ENCODE measurements at places on chromosomes 2 and 18.

DNA sequence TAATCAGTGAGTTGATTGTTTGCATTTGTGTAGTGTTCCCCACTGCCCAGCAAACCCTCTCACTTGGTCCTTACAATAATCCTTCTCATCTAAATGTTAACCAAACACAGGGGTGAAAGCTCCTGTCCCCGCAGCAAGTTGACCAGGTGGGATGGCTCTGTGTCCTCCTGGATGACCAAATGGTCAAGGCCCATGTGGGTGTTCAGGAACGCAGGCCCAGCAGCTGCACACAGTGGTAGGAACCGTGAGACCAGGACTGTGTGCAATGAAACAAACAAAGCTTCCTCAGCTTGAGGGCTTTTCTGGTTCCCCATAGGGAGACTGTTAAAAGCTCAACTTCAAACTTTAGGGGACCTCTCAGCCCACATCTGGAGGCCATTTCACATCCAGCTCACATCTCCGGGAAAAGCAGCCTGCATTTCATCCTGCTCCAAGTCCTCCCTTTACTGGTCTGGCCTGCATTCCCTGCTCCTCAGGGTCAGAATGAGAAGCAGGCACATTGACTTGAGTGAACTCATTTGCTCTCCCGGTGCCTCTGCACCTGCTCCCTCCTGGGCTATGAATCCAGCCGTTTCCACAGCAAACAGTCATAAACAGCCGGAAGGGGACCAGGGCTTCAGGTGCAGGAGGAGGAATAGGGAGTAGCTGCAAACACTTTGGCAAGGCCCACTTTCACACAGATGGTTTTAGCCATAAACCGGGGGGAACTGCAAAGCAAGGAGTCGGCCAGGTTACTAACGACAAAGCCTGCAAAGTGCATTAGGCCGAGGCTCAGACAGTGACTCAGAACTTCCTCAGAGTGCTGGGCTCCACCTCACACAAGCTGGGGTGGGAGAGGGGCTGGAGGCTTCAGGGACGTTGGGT is 144.7 kb downstream of the CAPN13 start:
- no peak for DNase-seq

DNA sequence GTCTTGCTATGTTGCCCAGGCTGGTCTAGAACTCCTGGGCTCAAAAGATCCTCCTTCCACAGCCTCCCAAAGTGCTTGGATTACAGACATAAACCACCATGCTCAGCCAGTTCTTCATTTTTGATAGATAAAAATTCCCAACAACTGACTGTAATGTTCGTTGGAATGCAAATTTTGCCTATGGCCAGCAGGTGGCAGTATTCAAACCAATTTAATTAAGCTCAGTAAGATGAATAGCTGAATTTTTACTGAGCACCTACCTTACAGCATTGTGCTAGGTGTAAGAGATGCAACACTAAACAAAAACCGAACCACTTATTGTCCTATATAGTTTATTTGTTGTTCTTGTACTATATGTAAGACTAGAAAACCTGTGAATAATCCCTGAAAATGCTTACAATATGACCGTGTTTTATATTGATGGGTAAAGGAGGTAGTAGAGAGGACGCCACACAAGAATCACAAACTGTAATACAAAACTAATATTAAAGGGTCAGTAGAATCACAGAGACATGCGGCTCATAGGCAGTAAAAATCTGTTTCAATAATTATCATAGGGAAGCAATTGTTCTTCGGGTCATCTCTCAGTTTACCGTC is 8.2 kb upstream of the TMEM182 start:
- DNase-seq = peak; percentile 20

- no peak for DNase-seq
Observed at GRCh38 chr2:238761868-238762267, 86.0 kb upstream of the TWIST2 start.

GRCh38 chr2:235333076-235333475 is 160.8 kb upstream of the AGAP1 start:
- no peak for DNase-seq

DNA sequence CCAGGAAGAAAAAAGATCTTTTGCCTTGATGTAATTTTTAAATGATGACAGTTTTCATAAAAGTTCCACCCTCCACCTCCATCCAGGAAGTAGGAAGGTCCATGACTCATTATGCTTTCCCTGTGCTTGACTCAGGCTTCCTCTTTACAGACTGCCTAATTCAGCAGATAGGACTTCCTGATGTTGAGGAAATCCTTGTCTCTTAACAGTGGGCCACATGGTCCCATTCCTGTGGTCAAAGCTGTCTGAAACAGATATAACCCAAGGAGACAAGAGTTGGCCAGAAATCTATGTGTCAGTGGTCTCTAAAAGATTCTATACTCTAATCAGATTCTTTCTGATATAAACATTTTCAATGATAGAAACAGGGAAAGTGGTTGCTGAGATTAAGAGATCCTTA is 119.1 kb downstream of the BAZ2B start:
- no peak for DNase-seq

- no peak for DNase-seq
Observed at GRCh38 chr2:23595021-23595420, 210.0 kb downstream of the KLHL29 start.

DNA sequence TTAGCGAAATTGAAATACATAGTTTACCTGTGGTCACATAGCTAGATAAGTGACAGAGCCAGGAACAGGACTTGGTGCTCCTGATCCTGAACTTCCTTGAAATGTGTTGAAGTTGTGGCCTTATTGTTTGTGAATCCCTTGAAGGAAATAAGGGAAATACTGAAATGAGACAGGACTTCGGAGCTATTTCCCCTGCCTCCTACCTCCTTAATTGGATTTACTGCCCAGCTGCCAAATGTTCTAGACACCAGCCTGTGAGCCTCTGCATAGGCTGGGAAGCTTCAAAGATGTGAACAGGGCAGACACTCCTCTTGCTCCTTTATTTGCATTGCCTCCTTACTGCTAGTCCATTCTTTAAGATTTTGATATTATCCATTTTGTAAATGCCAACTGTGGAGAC is 135.2 kb downstream of the PRPF40A start:
- DNase-seq = no peak

DNA sequence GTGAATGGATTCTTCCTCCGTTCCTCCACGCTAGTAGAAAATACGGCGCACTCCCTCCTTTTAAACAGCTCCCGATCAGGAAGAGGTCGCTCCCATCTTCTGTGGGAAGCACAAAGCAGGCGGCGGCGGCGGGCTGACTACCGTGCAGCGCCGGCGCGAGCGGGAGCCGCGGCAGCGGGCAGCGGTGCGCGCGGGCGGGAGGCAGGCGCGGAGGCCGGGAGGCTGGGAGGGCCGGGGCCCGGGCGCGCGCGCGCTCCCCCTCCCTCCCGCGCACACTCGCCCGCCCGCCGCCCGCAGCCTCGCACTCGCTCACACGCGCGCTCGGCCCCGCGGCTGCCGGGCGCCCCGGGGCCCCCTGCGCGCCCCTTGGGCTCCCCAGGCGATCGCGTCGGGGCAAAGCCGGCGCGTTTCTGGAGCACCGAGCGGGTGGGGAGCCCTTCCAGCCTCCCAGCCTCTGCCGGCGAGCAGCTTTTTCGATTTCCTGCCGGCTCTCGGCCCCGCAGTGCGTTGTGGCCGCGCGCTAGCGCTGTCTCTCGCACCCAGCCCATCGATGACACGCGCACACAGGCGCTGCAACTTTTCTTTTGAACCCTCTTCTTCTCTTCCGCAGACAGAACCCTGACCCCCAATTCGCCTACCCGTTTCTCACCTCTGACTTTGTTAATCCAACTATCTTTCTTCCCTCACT is at the start of gene SLC8A1:
TSS of gene SLC8A1 (minus strand) at position 173 of the 688 bp plus-strand sequence.
- DNase-seq = no peak

- peak; percentile 80 for DNase-seq
Observed at GRCh38 chr2:176187899-176188773, at the start of gene HOXD1. HOXD1 (plus strand) TSS chr2:176188668; CDS start chr2:176188802, 134 bp downstream.

DNA sequence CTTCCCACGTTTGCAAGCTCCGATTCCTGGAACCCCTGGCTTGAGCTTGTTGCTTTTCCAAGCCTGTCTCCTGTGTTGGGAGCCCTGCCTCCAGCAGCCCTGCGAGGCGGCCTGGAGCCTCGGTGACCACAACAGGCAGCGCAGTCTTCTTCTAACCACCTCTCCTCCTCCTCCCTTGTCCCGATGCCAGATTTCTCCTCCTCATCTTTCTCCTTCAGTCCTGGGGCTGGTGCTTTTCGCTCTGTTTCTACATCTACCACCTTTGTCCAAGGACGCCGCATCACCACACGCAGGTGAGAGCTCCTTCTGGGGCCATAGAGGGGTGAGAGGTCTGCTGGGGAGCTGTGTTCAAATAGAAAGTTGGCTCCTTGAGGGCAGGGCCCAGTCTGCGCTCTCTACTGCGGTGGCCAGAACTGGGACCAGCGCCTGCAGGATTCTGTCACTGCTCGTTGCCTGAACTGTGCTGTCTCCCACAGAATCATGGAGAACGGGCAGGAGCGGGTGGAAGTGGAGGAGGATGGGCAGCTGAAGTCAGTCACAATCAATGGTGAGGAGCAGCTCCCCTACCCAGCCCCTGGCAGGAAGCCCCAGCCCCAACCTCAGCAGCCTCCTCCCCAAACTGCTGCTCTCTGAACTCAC is 3.9 kb downstream of the DNAJB2 start:
- no peak for DNase-seq

GRCh38 chr18:7532942-7533341 is 34.2 kb upstream of the PTPRM start:
- no peak for DNase-seq

- no peak for DNase-seq
Observed at GRCh38 chr2:145919477-145919876, 1399.6 kb upstream of the ZEB2 start.

DNA sequence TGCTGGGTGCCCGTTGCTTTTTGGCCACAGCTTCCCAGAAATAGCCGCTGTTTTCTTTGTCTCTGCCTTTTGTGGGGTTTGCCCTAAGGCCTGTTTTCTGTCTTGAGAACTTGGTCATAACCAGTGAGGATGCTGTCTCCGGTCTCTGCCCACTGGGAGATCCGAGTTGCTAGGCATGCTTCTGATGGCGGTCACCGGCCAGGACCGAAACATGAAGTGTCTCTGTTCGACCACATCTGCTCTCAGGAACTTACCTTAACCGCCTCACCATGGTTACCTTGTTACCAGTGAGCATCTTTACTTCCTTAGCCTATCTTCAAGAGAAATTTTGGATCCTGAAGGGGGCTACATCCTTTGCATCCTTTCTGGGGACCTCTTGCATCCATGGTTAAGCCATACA is 91.9 kb downstream of the RTP5 start:
- DNase-seq = no peak

- DNase-seq = no peak
Observed at GRCh38 chr18:41529093-41529492, 425.9 kb upstream of the PIK3C3 start.

DNA sequence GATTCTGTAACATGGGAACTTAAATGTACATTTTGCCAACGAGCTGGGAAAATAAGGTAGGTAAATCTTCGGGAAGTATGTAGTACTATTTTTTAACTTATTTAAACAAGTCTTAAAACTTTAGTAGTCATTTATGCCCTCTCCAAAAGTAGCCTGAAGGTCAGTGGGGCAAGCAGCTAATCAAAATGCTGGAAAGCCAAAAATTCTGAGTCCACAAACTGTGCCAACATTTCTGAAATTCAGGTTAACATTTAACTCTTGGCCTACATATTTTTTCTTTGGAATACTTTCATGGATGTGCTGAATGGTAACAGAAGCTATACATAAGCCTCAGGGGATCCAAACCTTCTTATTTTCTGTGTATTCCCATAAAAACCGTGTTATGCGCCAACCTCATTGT is 26.3 kb downstream of the WDR75 start:
- no peak for DNase-seq

DNA sequence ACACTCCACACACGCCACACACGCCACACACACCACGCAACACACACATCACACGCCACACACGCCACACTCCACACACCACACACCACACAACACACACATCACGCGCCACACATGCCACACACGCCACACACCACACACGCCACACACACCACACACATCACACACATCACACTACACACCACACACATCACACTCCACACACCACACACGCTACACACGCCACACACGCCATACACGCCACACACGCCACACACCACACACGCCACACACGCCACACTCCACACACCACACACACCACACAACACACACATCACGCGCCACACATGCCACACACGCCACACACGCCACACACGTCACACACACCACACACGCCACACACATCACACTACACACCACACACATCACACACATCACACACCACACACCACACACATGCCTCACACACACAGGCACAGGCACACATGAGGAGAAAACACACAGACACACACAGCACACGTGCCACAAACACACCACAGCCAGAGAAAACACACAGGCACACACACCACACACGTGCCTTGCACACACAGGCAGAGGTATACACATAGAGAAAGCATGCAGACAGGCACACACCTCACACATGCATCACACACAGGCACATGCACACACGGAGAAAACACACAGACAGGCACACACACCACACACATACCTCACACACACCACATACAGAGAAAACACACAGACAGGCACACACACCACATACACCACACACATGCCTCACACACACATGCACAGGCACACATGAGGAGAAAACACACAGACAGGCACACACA is 241.5 kb upstream of the MYT1L start:
- DNase-seq = no peak

- no peak for DNase-seq
Observed at GRCh38 chr2:136250131-136250530, 132.2 kb upstream of the CXCR4 start.

- no peak for DNase-seq
Observed at GRCh38 chr18:65363911-65364632, 386.7 kb upstream of the CDH7 start.

GRCh38 chr2:9412781-9413180 is 10.5 kb downstream of the ITGB1BP1 start:
- DNase-seq = no peak

GRCh38 chr2:173432049-173432754 is 77.5 kb downstream of the CDCA7 start:
- DNase-seq = no peak

GRCh38 chr2:48330430-48330829 is 199.5 kb upstream of the STON1 start:
- DNase-seq = no peak

- DNase-seq = no peak
Observed at GRCh38 chr2:101431486-101431885, 43.4 kb downstream of the RFX8 start.

GRCh38 chr2:43553341-43553855 is 42.4 kb downstream of the THADA start:
- DNase-seq = peak; percentile 40

- DNase-seq = no peak
Observed at GRCh38 chr2:98507891-98508708, 63.4 kb downstream of the INPP4A start.

GRCh38 chr2:8319219-8319618 is 362.6 kb upstream of the ID2 start:
- no peak for DNase-seq

- no peak for DNase-seq
Observed at GRCh38 chr2:74399785-74400184, 19.7 kb upstream of the DCTN1 start.

DNA sequence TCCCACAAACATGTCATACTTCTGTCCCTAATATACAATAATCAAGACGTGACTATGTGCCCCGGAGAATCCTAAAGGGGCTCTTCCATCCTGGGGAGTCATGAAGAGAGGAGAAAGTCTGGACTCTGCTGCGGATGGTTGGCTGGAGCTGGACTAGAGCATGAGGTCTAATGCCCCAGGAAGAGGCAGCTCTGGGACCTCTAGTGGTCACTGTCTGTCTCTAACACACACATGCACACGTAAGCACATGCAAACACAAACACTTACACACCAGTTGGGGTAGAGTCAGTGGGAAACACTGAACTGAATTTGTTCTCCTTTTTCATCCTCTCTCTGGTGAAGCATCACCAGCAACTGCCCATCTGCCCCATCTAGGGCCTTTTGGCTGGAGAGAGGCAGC is 271.6 kb downstream of the TDRD15 start:
- DNase-seq = peak; percentile 79

- DNase-seq = no peak
Observed at GRCh38 chr2:178819147-178819875, 12.1 kb upstream of the TTN start.

All from globus pallidus (tissue), 1 donor.